Retinal pigment epithelial cell (primary cell): ENCODE measurements at places on chromosomes 7 and 10.

DNA sequence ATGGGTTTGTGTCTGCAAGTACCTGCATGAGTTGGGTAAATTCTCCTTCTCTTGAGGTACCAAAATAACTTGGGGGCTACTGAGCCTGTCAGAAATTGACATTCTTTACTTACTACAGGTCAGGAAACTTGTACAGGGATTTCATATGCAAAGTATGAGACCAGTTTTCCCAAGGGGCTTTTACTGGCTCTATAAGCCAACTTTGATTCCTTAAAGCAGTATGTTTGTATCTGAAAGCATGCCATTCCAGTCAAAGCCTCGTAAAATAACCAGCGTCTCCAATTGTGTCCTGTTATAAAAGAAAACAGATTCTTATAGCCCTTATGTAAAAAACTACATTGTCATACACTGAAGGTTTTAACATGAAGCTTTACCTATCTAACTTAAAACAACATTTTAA is 90.2 kb downstream of the ZNF467 start:
- DNase-seq, result no peak

DNA sequence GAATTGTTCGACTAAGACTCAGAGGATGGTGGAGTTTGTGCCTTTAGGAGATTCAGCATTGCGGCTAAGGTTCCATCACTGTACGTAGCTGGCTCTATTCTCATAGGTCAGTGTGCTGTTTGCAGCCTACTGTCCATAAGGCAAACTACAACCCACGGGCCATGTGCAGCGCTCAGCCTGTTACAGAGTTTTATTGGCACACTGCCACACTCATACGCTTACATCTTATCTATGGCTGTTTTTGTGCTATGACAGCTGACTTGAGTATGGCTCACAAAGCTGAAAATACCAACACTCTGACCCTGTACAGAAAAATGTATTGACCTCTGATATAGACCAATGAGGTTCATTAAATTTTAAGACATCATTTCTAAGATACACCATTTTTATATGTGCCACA is 114.5 kb downstream of the ARID5B start:
- no peak for DNase-seq

GRCh38 chr7:70805360-70805759 is 326.6 kb upstream of the GALNT17 start:
- no peak for DNase-seq

GRCh38 chr10:82245157-82245556 is 370.2 kb downstream of the NRG3 start:
- no peak for DNase-seq
